ENCODE measurements at places on chromosomes 2 and 18.
A peak's percentile ranks its signal among the peaks of the same experiment; 100 is the strongest.

DNA sequence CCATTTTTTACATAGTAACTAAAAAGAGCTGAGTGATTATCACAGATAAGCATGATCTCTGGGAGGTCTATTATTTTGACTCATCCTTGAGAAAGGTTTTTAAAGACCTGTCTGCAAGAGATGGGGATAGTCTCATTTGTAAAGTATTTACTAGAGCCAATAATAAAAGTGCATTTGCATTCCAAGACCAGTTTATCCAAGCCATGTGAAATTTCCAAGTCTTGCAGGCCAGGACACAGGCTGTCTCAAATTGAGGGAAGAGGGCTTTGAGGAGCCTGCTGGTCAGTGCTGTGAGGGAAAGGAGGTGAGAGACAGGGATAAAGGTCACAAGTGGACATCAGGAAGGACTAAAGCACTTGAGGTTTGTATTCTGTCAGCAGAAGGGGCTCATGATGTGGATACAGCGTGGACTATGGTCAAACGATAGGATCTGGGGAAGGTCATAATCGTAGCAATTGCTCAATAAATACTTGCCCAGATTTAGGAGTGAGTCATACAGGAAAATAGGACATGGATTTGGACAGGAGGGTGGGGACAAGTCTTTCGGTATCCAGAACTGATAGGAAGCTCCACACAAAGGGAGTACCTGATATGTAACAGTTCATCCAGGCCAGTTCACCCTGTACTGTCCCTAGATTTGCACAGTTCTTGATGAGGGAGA, 6.6 kb upstream of the CDH2 start:
- DNase-seq = peak; percentile 3

DNA sequence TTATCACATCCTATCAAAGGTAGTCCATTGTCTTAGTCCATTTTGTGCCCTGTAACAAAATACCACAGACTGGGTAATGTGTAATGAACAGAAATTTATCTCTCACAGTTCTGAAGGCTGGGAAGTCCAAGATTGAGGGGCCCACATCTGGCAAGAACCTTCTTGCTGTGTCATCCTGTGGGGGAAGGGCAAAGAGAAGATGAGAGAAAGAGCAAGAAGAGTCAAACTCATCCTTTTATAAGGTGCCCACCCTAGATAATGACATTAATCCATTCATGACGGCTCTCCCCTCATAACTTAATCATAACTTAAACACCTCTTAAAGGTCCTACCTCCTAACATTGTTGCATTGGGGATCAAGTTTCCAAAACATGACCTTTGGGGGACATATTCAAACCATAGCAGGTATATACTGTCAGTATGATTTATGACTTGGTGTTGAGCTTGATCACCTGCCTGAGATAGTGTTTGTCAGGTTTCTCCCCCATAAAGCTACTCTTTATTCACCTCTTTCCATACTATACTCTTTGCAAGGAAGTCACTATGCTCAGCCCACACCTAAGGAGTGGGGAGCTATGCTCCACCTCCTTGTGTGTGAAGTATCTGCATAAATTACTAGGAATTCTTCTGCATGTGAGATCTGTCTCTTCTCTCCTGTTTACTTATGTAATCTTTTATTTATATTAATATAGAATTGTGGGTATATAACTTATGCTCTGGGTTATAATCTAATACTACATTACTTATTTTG, 5.2 kb upstream of the MAP3K2 start:
- DNase-seq = no peak

- DNase-seq = no peak
Observed at GRCh38 chr2:53129851-53130250, 637.8 kb upstream of the CHAC2 start.

DNA sequence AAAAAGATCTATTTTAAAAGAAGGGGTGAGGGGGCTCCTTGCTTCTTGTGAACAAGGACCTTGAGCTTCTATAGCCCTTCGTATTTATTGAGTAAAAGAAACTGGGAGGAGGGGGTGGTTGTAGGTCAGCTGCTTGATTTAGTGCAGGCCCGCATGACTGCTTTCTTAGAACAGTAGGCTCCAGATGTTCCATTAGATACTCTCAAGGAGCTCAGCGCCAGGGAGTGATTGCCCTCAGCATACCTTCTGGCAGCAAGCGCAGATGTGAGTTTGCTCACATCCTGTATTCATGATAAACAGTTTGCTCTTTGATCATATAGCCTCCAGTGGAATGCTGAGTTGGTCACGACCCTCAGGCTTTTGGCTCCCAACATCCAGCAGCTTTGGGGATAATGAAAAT, 108.9 kb upstream of the XPO1 start:
- no peak for DNase-seq

GRCh38 chr2:9163306-9164111, 43.1 kb upstream of the ASAP2 start:
- DNase-seq = no peak

- peak; percentile 77 for DNase-seq
Observed at GRCh38 chr2:66553370-66553769, 118.4 kb downstream of the MEIS1 start.

- DNase-seq = no peak
Observed at GRCh38 chr2:217703999-217704398, 298.8 kb downstream of the TNS1 start.

- peak; percentile 7 for DNase-seq
Observed at GRCh38 chr2:241804326-241805229, 4.4 kb upstream of the NEU4 start.

GRCh38 chr2:217902379-217903141, 100.2 kb downstream of the TNS1 start:
- no peak for DNase-seq

- DNase-seq = peak; percentile 46
Observed at GRCh38 chr2:158745067-158745865, 49.9 kb upstream of the DAPL1 start.

DNA sequence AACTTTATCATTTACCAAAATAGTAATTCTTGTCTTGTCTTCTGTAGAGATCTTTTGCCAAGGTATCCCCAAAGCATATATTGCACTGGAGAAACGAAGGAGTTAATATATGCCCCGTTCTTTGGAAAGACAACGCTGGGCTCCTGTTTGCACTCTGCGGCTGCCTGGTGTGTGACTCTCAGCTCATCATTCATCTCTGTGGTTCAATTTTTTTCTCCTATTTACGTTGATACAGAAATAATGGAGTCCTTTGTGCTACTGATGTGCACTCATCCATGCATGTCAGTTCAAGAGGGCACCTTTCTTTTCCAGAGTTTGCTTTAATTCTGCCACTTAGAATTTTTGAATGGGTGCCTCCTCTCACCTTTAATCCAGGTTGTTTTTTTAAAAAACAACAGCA, 655.5 kb downstream of the DCDC2C start:
- DNase-seq = no peak

- no peak for DNase-seq
Observed at GRCh38 chr2:111884592-111884964, 585 bp upstream of the ANAPC1 start.

DNA sequence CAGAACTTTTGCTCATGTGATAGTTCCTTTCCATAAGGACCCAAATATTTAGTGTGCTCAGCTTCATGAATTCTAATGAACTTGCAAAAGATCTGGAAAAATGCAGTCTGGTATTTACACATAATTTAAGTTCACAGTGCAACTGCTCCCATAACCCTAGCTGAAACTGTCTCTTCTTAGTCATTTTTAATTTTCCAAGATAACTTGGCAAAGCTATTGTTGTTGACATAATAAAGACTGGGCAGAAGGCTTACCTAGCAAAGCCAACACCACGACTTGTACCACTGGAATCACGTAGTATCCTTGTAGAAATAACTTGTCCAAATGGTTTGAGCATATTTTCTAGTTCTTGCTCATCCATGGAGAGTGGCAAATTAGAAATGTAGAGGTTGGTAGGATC, 103.0 kb upstream of the ITGB6 start:
- no peak for DNase-seq

GRCh38 chr2:10079870-10080535, at the start of gene CYS1:
Gene CYS1, minus strand, starts transcription at chr2:10080411. Its CDS starts 188 bp downstream, at chr2:10080223.
- peak; percentile 63 for DNase-seq
